ENCODE measurements at places on chromosomes 12 and 14.

DNA sequence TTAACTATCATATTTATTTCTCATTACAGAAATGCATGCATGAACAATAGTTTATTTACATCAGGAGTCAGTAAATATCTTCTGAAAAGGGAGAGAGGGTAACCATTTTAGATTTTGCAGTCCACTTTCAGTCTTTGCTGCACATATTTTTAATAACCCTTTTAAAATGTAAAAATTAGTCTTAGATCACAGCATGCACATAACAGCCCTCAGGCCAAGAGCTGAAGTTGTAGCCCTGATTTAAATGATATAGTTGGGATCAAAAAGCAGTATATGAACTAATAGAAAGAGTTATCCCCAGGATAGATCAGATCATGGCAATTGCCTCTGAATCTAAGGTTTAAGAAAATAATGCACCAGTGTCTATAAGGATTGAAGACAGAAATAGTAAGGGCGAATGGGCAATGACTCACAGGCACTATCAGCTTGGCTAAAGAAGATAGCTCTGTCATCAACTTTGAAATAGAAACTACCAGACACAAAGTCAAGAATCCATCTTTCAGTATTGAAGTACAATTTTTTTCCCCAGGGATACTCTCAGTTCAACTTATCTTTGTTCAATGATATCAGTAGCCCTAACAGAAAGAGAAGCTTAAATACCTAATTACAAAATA, 13.1 kb upstream of the CLEC7A start:
- DNase-seq = no peak

DNA sequence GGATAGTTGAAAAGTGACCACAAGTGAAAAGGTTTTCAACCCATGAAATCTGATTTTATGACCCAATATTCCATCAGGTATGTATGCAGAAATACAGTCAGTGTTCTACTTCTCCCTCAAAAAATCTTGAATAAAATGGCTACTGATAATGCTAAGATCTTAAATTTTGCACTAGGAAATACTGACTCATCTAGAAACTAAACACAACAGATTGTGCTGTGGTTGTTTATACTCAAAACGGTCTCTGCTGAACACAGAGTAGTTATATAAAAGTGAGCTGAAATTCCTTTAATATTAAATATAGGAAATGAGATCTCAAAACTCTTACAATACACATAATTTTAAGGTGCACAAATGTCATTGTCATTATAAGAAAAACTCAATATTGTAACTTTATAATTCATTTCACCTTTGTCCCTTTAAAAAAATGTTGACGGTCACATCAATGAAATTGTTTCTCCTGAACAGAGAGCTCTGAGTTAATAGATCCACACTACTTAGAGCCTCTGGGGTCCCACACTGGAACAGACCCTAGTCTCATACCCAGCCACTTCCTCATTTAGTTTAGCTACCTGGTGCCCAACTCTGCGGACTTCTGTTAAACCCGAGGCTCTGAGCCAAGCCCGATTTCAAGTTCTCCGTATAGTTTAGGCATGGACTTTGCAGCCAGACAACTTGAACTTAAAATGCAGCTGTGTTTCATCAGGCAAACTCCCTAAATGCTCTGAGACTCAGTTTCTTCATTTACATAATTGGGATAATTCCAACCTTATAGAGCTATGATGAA, 9.3 kb downstream of the COCH start:
- no peak for DNase-seq

- no peak for DNase-seq
These were observed 72.8 kb downstream of the PAPOLA start for GRCh38 chr14:96574633-96575632.

GRCh38 chr12:4137015-4137414, 136.5 kb upstream of the CCND2 start:
- DNase-seq = no peak

GRCh38 chr12:97375310-97375709, 87.3 kb upstream of the RMST start:
- no peak for DNase-seq

GRCh38 chr12:2879853-2880252, 2.8 kb downstream of the RHNO1 start:
- DNase-seq = no peak

DNA sequence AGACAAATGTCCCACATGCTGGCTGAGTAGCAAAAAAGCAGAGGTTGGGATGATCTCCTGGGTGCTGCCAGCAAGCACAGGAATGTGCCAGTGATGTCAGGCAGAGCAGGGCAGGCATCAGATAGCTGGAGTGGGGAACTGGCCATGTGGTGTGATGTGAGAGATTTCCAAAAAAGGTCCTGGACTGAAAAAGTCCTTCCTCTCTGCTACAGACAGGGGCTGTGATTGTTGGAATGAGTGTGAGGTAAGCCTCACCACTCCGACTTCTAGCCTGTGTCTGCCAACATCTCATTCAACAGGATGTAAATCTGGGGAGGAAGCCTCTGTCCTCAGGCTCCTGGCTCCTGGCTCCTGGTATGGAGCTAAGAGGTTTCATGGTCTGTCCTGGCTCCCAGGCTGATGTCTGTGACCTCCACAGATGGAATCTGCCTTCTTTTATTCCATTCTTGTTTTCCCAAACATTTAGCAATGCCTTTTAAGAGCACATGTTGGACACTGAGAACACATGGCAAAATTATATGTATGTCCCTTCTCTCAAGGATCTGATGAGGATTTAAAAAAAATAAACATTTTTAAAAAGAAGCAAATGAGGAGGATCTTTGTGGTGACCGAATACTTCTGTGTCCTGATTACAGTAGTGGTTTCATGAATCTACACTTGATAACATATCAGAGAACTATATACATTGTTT, 50.1 kb upstream of the STK38L start:
- DNase-seq = peak; percentile 38

DNA sequence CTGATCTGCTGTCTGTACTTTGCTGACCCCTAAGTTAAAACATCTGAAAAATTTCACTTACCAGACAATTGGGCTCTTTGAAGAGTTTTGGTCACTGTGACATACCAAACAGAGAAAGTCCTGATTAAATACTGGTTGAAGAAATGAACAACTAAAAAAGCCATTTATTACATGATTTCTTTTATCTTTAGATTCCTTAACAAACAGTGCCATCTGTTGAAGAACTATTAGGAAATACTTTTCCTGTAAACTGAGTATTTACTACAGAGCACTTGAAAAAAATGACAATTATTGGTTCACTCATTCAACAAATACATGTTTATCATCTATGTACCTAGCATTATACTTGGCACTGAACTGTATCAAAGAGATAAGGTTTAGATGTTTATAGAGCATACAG, 6.5 kb upstream of the WASHC4 start:
- no peak for DNase-seq

GRCh38 chr14:60211153-60211552, 37.9 kb upstream of the PPM1A start:
- no peak for DNase-seq

- DNase-seq = no peak
These were observed 14.3 kb upstream of the PPP1R13B start for GRCh38 chr14:103861413-103862392.

- DNase-seq = no peak
These were observed 123.1 kb downstream of the SRGAP1 start for GRCh38 chr12:63967358-63968145.

GRCh38 chr14:103072595-103073366, 11.2 kb upstream of the LBHD2 start:
- peak; percentile 69 for DNase-seq

GRCh38 chr14:96216627-96217026, 12.0 kb downstream of the BDKRB2 start:
- DNase-seq = no peak

DNA sequence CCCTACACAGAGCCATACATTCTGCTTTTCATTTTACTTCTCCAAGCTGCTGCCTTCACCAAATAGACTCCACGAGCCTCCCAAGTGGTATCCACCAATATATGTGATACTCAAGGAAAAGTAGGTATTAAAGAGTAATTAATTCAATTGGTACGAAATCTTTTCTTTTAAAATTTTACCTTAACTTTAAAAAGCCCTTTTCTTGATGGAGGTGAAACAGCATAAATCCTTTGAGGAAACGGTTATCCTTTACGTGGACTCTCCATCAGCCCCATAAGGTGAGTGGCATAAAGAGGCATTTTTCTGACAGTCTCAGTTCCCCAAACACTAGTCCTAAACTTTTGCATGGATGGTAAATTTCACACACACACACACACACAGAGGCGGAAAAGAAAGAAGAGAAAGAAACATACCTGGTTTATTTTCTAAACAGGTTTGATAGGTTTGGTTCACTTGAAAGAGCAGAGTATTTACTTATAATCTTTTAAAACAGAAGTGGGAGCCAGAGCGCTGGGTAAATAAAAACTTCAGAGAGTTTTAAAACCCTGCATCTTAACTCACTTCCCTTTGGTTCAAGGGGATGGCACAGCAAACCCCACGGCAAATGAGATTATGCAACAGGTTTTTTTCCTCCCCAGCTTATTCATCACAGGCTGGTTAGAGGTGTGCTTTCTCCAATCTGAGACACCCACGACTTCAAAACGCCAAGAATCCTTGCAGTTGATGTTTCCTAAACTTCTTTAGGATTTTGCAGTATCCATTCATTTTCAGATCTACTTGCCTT, 1.9 kb downstream of the DUSP16 start:
- peak; percentile 77 for DNase-seq

DNA sequence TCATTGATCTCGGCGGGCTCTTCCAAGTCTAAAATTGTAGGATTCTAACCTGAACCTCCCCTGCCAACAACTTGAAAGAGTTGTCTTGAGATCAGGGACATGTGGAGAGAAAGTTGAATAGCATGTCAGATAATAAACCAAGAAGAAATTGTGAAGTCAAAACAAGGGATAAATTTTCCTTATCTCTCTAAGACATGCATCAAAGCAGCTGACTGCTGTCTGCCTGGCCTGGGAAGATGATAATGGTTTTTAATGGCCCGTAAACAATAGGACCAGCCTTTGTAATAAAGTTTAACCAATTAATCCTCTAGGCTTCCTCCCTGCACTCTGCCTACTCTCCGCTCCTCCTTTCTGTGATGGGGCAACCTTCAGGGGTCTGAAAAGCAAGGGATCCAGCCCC, 67.9 kb downstream of the DPF3 start:
- DNase-seq = no peak

DNA sequence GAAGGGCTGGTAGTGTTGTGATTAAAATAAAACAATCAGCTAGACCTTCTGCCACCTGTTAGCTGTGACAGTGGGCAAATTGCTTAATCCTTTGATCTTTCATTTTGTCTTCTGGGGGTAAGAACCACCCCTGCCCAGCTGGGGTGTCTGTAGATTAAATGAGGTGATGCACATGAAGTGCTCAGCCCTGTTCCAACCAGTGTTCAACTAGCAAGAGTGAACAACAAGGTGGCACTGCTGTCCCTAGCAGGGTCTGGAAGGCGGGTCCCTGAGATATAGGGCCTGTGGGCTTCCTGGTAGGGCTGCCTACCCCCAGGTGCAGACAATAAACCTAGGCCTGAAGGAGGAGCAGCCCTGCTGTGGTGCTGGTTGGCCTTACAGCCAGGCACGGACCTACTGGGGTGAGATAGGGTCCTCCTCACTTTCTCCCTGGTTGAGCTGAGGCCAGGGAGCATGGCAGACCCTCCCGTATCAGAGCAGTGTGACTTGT, 60.6 kb downstream of the ARL6IP4 start:
- no peak for DNase-seq

- no peak for DNase-seq
These were observed 10.1 kb upstream of the RAB35 start for GRCh38 chr12:120126635-120127005.

DNA sequence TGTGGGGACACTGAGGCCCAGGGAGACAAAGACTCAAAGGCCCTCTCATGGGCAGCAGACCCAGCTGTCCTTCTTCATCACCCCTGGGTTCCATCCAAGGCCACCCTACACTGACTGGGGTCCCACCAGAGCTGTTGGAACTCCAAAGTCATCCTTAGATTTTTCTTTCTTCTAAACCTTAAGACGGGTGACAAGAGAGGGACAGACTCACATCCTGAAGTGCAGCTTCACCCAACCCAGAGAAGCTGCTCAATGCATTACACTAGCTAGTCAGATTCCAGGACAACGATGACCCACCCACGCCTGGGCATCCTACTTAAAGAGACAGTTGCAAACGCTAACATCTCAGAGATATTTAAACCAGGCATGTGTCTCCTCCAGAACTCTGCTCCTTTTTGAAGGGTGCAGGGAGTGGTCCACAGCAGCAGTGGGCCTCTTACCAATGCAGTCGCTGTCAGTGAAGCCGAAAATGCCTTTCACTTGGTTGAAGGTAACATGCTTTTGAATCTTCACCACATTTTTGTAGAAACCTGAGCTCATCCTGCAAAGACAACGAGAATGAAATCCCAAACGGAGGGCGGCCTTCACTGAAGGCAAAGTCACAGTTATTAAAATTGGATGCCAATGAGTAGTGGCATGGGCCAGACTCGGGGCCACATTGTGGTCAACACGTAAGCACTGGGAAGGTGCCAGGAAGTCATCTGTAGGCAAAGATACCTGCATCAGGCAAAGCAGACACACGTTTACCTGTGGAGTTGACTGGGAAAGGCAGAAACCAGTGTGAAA, 23.4 kb downstream of the SLC25A47 start:
- DNase-seq = no peak

- DNase-seq = peak; percentile 80
These were observed 31.1 kb upstream of the MON2 start for GRCh38 chr12:62435303-62436163.

DNA sequence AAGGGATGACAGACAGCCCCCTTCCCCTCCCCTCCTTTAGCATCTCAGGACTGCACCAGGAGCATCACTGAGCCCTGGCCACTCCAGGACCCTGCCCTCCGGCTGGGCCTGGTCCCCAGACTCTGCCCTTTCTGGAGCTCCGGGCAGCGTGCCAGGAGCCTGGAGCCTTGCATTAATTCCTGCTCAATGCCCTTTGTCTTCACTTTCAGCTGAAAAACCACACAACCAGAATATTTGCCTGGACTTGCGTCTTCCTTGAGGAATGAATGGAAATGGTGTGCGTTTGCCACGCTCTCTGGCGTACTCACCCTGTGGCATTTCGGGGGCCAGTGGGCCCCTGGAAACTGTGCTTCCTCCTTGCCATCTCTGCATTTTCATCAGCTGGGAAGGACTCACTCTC, 8.5 kb upstream of the RFLNA start:
- no peak for DNase-seq

GRCh38 chr12:76628745-76629144, 69.2 kb upstream of the OSBPL8 start:
- no peak for DNase-seq

DNA sequence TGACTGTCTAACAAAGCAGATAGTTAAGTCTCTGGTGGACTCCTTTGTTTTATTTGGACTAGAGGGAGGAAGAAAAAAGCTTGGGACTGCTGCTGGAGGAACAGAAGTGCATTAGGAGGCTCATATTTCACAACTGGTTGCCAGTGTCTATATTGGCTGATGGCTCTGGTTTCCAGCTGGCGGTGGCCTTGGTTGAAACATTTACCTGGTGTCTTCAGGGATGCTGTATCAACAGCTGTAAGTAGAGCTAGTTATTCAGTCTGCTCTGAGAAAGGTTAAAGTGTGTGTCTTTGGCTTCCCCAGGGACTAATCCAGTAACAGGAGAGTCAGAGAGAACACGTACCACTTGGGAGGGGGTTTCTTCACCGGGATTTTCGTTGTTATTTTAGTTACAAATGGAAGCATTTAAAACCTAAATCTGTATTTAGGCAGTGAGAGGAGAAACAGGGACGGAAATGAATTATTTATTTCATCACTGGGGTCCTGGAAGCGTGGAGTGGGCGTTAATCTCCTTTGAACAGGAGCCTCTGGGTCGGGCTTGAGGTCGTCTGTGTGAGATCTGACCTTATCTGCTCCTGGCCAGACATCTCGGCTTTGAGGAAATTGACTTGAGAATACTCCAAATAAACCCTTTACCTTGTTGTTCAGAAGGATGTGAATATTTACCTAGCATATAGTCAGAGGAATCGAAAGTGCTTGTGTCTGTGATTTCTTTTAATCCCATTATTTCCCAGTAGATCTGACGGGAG, 149.9 kb downstream of the NRXN3 start:
- DNase-seq = no peak
